ENCODE measurements at places on chromosomes 4 and X.

GRCh38 chr4:140020457-140021361 is 133.3 kb downstream of the MAML3 start:
- DNase-seq = no peak

DNA sequence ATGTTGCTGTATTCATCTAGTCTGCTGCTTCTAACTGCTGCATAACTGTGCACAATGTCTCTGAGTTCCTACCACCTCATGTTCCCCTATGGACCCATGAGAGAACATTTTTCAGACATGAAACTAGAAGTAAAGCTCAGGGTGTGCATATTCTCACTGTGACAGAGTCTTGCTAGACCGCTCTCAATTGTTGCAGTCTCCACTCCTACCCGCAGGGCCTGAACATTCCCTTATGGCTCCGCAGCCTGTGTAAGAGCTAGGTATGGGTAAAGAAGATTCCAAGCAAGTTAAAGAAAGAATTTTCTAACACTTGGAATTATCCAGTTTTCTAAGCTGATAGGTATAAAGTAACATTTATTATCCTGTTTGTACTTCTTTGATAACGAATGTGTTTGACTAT is 5.4 kb downstream of the OCIAD2 start:
- DNase-seq = no peak

DNA sequence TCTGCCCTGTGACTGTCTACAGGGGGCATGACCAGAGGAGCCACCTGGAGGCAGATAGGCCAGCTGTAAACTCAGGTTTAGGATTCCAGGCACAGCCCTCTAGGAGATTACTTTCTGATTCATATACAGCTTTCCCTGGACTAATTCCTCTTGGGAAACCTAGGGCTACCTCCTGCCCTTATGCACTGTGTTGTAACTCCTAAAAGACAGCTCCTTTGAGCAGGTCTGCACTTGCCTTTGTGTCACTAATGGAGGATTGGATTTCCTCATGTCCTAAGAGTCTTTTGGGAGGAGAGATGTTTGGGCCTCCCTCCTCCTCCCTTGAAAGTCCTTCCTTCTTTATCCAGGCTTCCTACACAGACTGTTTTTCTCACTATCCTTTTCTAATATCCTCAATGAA is 202.0 kb downstream of the PCDH19 start:
- no peak for DNase-seq

GRCh38 chr4:147732518-147733235 is 789 bp downstream of the ARHGAP10 start:
- no peak for DNase-seq

DNA sequence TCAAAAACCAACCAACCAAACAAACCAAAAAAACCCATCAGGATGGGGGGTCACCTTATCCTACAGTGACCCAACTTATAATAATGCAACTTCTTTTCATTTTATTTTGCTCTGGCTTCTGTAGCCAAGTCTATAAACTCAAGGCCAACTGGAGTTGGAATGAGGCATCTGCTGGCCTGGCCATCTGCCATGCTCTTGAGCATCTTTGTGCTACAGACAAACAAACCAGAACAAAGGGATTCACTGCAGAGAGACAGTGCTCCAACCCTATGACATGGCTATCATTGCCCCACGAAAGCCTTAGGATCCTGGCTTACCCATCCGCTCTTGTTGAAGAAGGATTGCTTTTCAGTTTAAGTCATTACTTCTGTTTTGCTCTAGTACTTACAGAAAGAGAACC is 49.2 kb upstream of the SCRG1 start:
- DNase-seq = no peak

DNA sequence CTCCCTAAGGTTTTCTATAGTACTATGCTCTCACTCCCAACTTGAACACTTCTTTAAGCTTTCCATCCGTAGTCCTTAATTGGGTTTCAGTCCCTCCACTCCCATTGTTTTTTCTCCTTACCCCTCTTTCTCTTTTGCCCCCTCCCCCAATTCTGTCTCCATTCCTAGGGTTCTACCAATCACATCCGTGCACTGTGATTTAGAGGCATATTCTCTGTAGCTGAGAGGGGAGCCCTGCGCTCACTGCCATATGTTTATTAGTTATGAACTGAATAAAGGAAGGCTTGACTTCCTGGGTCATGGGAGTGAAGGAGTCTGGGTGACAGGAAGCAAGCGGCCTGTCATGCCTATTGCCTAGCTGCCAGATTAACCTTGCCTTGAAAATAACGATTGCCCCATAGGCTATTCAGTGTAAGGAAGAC is 471 bp downstream of the MCTS1 start:
- DNase-seq = peak; percentile 7

- DNase-seq = no peak
These were observed 132.2 kb downstream of the BMPR1B start for GRCh38 chr4:94889946-94890345.

DNA sequence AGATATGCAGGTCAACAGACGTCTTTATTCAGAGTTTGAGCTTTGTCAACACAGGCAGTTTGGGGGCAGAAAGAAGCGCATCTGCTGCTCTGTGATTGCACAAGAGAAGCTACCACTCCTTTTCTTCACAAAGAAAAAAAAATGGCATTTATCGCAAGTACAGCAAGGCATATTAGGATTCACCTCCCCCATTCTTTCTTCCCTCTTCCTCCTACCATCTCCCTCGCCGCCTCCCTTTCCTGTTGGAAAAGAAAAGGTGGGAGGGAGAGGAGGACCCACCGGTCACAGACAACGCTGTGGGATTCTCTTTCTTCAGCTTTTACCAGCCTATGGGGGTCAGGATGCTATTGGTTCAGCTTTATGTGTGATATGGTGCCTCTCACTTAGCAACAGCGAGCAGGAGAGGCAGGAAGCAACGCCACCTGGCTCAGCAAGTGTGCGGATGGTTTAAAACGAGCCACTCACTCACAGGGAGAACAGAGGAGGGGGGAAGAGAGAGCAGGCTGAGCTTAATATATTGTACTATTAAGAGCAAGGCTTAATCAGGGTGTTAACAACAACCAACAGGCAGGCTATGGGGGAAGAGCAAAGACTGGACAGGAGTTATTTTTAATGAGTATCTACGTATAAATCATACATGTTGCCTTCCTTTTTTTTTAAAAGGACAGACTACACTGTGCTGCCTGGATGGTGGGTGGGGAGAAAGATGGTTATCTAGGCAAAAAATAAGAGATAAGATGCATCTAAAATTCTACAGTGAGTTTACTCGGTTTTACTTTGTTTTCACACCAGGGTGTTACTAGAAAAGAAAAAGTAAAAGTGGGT is 104.7 kb downstream of the MAML3 start:
- DNase-seq = no peak

GRCh38 chr4:137226900-137227299 is 305.4 kb downstream of the PCDH18 start:
- no peak for DNase-seq

- DNase-seq = no peak
These were observed 57.4 kb upstream of the SORBS2 start for GRCh38 chr4:185869427-185869826.

- no peak for DNase-seq
These were observed 230.7 kb downstream of the EVC2 start for GRCh38 chr4:5477613-5478012.

DNA sequence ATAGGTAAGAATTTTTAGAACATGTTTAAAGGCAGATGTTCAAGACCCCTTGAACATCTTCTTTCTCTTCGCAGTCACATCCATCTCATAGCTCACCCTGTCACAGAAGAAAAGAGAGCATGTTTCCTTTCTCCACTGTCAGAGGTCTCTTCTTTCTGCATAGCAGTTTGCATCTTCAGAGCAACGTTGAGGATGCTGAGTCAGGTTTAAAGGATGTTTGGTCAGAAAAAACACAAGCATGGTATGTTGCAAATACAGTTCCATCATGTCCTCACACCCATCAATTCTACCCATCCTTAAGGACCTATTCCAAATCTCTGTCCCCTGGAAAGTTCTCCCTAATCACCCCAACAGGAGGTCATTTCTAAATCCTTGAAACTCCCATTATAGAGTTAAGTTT is 84.8 kb downstream of the STOX2 start:
- no peak for DNase-seq

DNA sequence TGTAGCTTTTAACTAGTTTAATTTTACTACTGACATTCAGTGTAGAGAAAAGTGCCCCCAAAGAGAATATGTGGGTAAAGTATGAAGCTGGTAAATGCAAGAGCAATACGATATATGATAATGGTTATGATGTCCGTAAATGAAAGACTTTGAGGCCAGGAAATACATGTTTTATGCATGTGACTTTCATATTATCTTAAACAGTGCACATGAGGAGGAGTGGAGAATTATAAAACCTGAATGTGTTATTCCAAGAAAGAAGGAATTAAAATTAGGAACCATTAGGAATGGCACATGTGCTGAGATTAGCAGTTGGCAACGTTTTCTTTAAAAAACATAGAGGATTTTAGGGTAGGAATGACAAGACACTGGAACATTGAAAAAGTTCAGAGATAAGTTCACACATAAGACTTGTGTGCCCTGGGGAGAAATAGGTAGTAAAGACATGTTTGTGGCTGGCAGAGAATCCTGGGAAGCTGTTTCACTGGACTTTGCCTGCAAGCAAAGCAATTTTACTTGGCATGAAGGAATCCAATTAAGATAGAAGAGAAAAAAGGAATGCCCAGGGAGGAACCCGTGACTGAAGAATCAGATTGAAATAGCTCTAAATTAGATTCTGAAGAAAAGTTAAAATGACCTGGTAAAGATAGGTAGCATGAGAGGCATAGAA is 20.0 kb downstream of the GK start:
- DNase-seq = no peak

DNA sequence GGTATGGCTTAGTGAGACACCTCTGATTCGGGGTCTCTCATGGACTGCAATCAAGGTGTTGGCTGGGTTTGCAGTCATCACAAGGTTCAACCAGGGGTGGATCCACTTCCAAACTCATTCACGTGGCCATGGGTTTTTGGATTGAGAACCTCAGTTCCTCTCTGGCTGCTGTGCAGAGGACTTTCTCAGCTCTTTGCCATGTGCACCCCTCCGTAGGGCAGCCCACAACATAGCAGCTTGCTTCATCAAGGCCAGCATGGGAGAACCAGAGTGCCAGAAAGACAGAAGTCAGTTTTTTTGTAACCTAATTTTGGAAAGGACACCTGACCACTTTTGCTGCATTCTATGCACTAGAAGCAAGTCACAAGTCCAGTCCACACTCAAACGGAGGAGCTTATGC is 154.9 kb downstream of the PJA1 start:
- no peak for DNase-seq

GRCh38 chr4:105719204-105719603 is 10.6 kb downstream of the GSTCD start:
- DNase-seq = no peak

DNA sequence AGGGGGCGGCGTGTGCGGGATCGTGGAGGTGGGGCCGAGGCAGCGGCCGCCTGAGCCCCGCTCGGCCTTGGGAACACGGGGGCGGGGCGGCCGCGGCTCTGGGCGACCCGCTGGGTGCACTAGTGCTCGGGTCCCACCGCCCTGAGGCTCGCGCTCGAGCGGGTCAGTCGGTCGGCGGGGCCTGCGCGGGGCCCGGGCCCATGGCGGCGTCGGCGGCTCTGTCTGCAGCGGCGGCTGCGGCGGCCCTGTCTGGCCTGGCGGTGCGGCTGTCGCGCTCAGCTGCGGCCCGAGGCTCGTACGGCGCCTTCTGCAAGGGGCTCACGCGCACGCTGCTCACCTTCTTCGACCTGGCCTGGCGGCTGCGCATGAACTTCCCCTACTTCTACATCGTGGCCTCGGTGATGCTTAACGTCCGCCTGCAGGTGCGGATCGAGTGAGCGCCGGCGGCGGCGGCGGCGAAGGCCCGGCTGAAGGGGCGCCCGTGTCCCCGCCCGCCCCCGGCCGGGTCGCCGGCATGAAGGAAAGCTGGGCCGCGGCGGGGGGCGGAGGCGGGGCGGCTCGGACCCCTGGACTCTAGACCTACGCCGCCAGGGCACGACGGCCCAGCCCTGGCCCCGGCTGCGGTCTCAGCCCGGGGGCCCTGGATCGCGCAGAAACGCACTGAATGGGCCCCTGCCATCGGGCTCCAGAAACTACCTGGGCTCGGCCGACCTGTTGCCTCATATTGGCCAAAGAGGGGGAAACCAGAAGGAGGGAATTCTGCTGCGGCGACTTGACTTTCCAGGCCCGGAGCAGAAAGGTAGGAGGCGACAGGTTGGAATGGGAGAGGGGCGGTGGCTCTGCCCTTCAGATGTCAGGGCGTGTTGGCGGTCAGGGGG is at the start of gene SMIM10L2A:
SMIM10L2A (plus strand) TSS at position 13 of the 878 bp plus-strand sequence; CDS start at position 201, 188 bp downstream.
- DNase-seq = no peak

DNA sequence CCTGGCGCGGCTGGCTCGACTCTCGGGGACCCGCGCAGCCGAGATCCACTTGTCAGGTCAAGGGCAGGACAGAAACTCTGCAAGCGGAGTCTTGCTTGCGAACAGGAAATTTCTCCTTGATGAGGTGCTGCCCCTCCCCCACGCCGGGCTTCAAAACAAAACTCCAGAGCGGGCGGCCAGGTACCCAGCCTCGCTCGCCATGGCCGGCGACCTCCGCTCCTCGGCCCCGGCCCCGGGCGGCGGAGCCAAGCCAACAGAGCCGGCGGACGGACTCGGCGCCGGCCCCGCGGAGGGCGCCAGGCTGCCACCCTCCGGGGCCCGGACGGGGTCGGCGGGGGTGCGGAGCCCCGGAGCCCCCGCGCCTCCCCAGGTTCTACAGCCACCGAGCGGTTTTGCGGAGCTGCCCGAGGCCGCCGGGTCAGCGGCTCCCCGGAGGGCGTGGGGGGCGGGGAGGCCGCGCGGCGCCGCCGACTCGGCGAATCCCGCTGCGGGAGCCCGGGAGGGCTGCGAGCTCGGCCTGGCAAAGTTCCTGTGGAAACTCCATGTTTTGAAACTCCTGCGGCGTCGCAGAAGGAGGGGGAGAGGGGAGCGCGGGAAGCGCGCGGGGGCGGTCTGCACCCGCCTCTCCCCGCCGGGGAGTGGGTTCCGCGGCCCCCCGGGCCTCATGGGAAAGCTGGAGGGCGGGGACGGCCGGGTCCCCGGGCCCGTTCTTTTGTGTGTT is 11.7 kb upstream of the BCOR start:
- DNase-seq = no peak

- DNase-seq = no peak
These were observed 34.5 kb upstream of the MAP3K15 start for GRCh38 chrX:19549838-19550237.

- no peak for DNase-seq
These were observed 276.7 kb upstream of the PPARGC1A start for GRCh38 chr4:24166501-24166900.

GRCh38 chrX:109954333-109954732 is 48.6 kb upstream of the TMEM164 start:
- DNase-seq = no peak

DNA sequence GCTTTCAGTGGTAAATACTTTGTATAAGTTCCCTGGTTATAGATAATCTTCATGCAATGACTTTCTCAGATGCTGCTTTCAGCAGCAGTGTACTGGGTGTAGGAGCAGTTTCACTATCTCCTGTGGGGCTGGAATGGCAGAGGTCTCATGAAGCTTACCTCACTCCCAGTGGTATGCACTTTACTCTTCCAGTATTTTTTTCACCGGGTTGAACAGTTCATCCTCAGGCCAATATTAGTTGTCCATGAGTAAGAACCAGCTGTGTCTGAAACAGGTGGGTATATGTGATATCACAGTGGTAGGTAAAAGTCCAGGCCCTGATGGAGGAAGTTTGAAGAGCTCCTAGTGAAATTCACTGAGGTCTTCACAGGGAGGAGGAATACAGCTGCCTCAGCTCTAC is 351.5 kb upstream of the EMCN start:
- DNase-seq = no peak

GRCh38 chrX:151151665-151152267 is 24.6 kb upstream of the GPR50 start:
- peak; percentile 11 for DNase-seq

- DNase-seq = no peak
These were observed 15.7 kb upstream of the N4BP2 start for GRCh38 chr4:40040908-40041307.
